Activated naive CD4-positive, alpha-beta T cell treated with anti-CD3 and anti-CD28 coated beads for 36 hours (primary cell): ENCODE measurements at places on chromosomes 16 and 17. TPM values are rescaled to one million over a fixed set of nuclear protein-coding genes. Genes with fewer than 3 reads are reported as not detected.
A peak's percentile ranks its signal among the peaks of the same experiment; 100 is the strongest.

DNA sequence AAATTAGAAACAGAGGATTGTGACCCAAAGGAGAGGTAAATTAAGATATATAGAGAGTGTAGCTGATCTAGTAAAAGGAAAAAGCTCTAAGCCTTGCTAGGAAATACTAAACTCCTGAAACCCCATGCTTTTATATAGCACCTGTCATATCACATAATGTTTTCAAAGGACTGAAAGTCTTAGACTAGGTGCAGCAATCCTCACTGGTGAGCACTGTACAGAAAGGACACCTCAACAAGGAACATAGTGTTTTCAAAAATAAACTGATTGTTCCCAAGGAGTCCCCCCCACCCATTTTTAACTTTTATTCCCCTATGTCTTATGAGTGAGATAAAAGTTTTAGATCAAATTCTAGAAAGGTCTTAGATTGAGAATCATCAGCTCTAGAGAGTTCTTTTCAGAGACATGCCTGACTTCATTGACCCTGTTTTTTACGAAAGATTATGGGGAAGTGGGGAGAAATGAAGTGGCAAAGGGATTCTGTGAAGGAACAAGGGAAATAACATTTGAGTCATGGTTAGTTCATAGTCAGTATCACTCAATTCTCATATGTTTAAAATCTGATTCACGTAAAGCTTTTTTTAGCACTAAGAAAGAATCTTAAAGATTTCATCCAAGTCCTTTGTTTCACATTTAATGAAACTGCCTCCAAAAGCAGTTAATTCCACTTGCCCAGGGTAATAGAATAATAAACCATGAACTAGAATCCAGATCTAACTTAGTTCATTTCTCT, 166.4 kb downstream of the CYB561 start:
- DNase-seq, result no peak
- H3K36me3 ChIP-seq, result peaks cover 7% of the 10 kb centered on the region
- H3K4me3 ChIP-seq, result no peak overlapping the region

GRCh38 chr16:61366006-61366405, 670.2 kb downstream of the CDH8 start:
- no peak overlapping the region for H3K27ac ChIP-seq
- H3K4me1 ChIP-seq, result no peaks in the 10 kb centered on the region
- H3K4me3 ChIP-seq, result no peak overlapping the region
- H3K27me3 ChIP-seq, result no peaks in the 10 kb centered on the region
- H3K36me3 ChIP-seq, result no peaks in the 10 kb centered on the region

GRCh38 chr17:81578561-81579225, 26.5 kb upstream of the FAAP100 start:
- H3K27ac ChIP-seq, result no peak overlapping the region
- H3K4me1 ChIP-seq, result peaks cover 14% of the 10 kb centered on the region
- no peak overlapping the region for H3K4me3 ChIP-seq
- H3K36me3 ChIP-seq, result peaks cover 18% of the 10 kb centered on the region
- no peaks in the 10 kb centered on the region for H3K27me3 ChIP-seq

GRCh38 chr17:81717766-81718089, 5.6 kb downstream of the SLC25A10 start:
- H3K4me3 ChIP-seq, result no peak overlapping the region
- no peak for DNase-seq
- no peak overlapping the region for H3K27ac ChIP-seq
- H3K36me3 ChIP-seq, result peaks cover 10% of the 10 kb centered on the region
- no peaks in the 10 kb centered on the region for H3K27me3 ChIP-seq
- peaks cover 9% of the 10 kb centered on the region for H3K4me1 ChIP-seq

GRCh38 chr16:68358951-68359350, 48.1 kb downstream of the PRMT7 start:
- no peak for DNase-seq
- H3K36me3 ChIP-seq, result peaks cover 33% of the 10 kb centered on the region
- H3K27me3 ChIP-seq, result no peaks in the 10 kb centered on the region
- no peak overlapping the region for H3K27ac ChIP-seq
- H3K4me3 ChIP-seq, result no peak overlapping the region

CSH2 gene
- total RNA-seq, result not detected

DNA sequence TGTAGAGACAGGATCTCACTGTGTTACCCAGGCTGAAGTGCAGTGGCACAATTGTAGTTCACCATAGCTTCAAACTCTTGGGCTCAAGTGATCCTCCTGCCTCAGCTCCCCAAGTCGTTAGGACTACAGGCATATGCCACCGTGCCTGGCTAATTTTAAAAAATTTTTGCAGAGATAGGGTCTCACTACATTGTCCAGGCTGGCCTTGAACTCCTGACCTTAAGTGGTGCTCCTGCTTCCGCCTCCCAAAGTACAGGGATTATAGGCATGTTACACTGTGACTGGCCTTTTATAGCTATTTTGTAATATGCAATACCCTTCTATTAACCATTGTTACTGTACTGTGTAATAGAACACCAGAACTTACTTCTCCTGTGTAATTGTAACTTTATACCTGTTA, 139.3 kb upstream of the ZNF267 start:
- H3K27ac ChIP-seq, result no peak overlapping the region
- DNase-seq, result no peak
- H3K27me3 ChIP-seq, result no peaks in the 10 kb centered on the region
- H3K4me3 ChIP-seq, result no peak overlapping the region
- peaks cover 2% of the 10 kb centered on the region for H3K4me1 ChIP-seq
- H3K36me3 ChIP-seq, result peaks cover 84% of the 10 kb centered on the region

- H3K36me3 ChIP-seq, result peaks cover 1% of the 10 kb centered on the region
- H3K27me3 ChIP-seq, result peaks cover 22% of the 10 kb centered on the region
- no peak for DNase-seq
Observed at GRCh38 chr17:58753026-58753425, 2.6 kb upstream of the PPM1E start.

- H3K27ac ChIP-seq, result no peak overlapping the region
- H3K4me3 ChIP-seq, result no peak overlapping the region
- DNase-seq, result no peak
- peaks cover 6% of the 10 kb centered on the region for H3K27me3 ChIP-seq
Observed at GRCh38 chr17:72385475-72385874, 264.7 kb downstream of the SOX9 start.

GRCh38 chr17:49748791-49749190, 15.1 kb downstream of the FAM117A start:
- H3K4me3 ChIP-seq, result peak overlapping the region; percentile 14
- DNase-seq, result peak; percentile 86
- H3K27me3 ChIP-seq, result no peaks in the 10 kb centered on the region
- H3K27ac ChIP-seq, result peak overlapping the region; percentile 91
- peaks cover 9% of the 10 kb centered on the region for H3K36me3 ChIP-seq

ASIC2 gene
- total RNA-seq, result not detected

GRCh38 chr16:75485230-75486013, 9.8 kb downstream of the CHST6 start:
- H3K4me1 ChIP-seq, result peaks cover 1% of the 10 kb centered on the region
- H3K27me3 ChIP-seq, result peaks cover 14% of the 10 kb centered on the region
- H3K27ac ChIP-seq, result no peak overlapping the region
- no peak overlapping the region for H3K4me3 ChIP-seq

DNA sequence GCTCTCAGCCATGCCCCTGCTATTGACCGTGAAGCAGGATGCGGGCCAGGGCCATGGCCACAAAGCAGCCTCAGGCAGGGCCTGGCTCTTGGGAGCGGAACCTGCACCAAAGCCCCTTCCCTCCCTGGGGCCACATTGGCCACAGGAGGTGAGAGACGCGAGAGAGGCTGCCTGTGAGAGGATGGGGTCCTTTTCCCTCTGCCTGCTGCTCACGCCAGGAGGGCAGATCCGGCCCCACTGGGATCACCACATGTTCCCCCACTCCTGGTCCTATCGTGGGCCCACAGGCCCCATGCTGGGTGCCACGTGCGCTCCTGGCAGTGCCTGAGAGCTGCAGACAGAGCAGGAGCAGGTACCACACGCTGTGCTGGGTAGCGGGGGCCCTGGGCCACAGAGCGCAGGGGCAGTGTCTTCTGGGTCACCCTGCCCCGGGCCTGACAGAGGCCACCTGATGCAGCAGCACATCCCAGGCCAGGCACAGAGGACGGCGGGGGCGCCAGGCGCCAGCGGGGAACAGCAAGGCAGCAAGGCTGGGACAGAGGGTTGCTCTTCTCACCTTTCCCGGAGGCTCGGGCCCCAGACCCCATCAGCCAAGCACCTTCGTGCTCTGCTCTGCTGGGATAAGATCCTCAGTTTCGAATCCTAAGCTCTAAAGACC, 9.2 kb upstream of the NUDT16L1 start:
- peaks cover 4% of the 10 kb centered on the region for H3K4me1 ChIP-seq
- no peak overlapping the region for H3K4me3 ChIP-seq
- H3K36me3 ChIP-seq, result peaks cover 2% of the 10 kb centered on the region
- H3K27me3 ChIP-seq, result no peaks in the 10 kb centered on the region

DNA sequence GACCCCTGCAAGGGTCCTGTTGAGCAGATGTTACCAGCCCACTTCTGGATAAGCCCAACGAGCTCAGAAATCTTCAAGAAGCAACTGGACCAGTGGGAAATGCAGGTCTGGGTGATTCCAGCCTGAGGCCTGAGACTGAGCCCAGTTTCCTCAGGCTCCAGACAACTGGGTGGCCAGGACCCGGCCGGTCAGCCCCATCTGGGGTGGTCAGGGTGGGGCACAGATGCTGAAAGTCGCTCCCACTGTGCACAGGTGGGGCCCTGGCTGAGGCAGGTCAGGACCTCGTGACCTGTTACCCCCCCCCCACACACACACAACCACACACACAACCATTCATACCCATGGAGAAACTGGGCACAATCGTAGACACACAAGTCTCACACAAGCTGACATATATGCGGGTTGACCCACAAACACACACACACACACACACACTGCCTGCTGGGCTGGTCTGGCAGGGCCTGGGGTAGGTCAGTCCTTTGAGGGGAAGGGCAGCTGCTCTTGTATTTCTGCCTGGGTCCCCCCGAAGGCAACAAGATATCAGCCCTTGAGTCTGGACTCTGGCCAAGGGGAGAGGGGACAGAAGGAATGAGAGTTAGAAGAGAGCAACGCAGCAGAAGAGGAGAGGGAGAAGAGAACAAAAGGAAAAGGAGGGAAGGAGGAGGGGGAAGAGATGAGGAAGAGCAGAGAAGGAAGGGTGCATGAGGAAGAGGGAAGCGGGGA, 99.0 kb upstream of the CDH5 start:
- peaks cover 35% of the 10 kb centered on the region for H3K27me3 ChIP-seq
- H3K36me3 ChIP-seq, result no peaks in the 10 kb centered on the region
- no peak overlapping the region for H3K4me3 ChIP-seq
- DNase-seq, result no peak
- no peak overlapping the region for H3K27ac ChIP-seq

GRCh38 chr16:86118467-86119307, 219.7 kb downstream of the IRF8 start:
- DNase-seq, result no peak
- H3K4me3 ChIP-seq, result no peak overlapping the region
- H3K36me3 ChIP-seq, result no peaks in the 10 kb centered on the region
- peaks cover 14% of the 10 kb centered on the region for H3K27me3 ChIP-seq
- H3K4me1 ChIP-seq, result no peaks in the 10 kb centered on the region

PLEKHH3 gene
- total RNA-seq, result 0.77 TPM

DNA sequence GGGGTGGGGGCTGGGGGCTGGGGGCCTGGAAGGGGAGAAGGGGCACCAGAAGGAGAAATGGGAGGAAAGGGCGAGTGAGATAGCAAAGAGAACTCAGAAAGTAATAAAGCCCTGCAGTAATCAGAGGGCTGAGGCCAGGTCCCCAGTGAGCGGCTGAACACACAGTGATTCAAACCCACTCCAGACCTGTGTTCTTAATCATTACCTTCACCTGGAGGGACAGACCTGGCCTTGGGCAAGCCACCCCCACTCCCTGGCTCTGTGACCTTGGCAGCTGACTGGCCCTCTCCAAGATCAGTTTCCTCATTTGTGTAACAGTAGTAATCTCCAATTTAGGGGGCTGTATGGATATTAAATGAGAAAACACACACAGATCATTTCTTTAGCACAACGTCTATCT, 150.4 kb downstream of the WWOX start:
- H3K27me3 ChIP-seq, result no peaks in the 10 kb centered on the region

SLC5A10 gene
- not detected for total RNA-seq

DNA sequence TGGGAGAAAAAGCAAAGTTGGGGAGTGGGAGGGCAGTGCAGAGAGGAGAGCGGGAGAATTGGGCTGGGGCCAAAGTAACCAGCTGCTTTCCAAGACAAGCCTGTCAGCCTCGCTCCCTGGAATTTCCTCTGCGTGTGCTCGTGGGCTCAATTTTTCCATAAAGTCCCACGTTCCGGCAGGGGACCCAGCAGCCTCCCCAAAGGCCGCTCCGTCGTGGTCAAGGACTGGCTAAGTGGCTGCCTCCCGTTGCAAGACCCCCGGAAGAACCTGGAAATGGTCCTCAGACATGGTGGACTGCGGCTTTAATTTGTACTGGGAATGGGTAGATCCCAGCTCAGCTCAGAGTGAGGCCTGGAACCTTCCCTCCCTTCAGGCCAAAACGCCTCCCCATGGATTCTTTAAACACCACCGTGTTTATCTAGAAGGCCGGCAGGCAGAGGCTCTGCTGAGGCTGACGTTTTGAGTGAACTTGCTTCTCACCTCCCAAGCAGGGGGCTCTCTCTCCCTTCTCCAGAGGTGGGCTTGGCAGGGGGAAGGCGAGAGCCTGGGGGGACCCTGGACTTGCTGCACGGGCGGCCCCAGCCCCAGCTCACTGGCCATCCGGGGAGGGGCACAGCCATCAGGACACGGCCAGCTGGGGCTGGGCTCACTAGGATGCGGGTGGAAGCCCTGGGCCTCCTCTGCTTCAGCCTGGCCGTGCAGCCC, 190.0 kb downstream of the C16orf95 start:
- no peaks in the 10 kb centered on the region for H3K4me1 ChIP-seq
- no peak overlapping the region for H3K4me3 ChIP-seq
- no peak overlapping the region for H3K27ac ChIP-seq

KRTAP1-5 gene
- not detected for total RNA-seq

CACNG3 gene
- not detected for total RNA-seq

EVI2B gene
- total RNA-seq, result 11.4 TPM

TMEM204 gene
- total RNA-seq, result 8.2 TPM

CPHXL2 gene
- total RNA-seq, result not detected

DNASE1L2 gene
- 0.33 TPM for total RNA-seq

- peaks cover 57% of the 10 kb centered on the region for H3K4me1 ChIP-seq
- no peak for DNase-seq
- no peak overlapping the region for H3K4me3 ChIP-seq
- H3K36me3 ChIP-seq, result peaks cover 9% of the 10 kb centered on the region
- no peaks in the 10 kb centered on the region for H3K27me3 ChIP-seq
Observed at GRCh38 chr16:89458967-89459366, 31.4 kb downstream of the ANKRD11 start.

DNA sequence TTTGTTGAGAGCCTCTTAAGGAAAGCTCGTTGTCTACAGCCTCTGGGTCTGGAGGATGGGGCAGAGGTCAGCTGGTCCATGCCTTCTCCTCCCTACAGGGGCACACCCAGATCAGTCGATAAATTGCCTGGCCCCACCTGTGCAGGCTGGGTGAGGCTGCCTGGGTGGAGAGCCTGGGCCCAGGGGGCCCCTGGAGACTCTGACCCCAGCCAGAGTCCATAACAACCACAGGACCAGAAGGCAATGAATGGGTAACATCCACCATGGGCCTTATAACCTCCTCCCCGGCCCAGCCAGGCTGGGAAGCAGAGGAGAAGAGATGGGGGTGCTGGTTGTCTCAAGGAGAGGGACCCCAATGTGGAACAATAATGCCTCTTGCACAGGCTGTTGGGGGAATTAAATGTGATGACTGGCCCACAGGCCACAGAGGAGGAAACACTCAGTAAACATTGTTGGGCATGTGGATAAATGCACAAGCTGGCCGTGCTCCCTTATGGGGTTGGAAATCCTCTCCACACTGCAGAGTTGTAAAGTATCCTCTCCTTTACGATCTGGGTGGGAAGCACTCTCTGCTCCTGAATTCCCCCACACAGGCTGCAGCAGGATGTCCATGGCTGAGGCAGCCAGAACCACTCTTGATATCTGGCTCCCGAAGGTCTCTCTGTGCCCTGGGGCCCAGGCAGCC, 56.7 kb upstream of the TOB1 start:
- no peaks in the 10 kb centered on the region for H3K27me3 ChIP-seq
- H3K4me1 ChIP-seq, result peaks cover 35% of the 10 kb centered on the region
- no peak overlapping the region for H3K27ac ChIP-seq
- no peaks in the 10 kb centered on the region for H3K36me3 ChIP-seq
- no peak for DNase-seq
- H3K4me3 ChIP-seq, result no peak overlapping the region

C17orf100 gene
- total RNA-seq, result 1.2 TPM
